ENCODE measurements at places on chromosomes 2 and 18.

DNA sequence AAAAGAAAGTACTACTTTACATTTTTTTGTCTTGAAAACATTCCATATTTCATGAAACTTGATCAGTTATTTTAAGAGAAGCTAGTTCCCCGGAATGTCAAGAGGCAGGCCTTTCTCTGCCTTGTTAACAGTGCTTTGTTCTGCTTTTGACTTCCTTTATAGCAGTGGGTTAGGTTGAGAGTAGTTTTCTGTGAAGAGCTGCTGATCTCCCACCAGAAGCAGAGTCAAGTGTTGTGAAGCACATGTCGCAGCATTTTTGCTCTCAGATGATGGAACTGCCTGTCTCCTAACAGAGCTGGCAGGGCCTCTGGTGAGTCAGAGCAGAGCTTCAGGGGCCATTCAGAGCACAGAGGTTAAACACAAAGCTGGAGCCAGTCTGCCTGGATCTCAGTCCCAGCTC is 871.8 kb downstream of the SLC4A3 start:
- no peak for DNase-seq

- DNase-seq = no peak
These were observed 82.2 kb upstream of the PNPT1 start for GRCh38 chr2:55775828-55776227.

GRCh38 chr18:45365835-45366234 is 249.4 kb upstream of the SLC14A2 start:
- DNase-seq = no peak

- DNase-seq = no peak
These were observed 197.4 kb downstream of the VAPA start for GRCh38 chr18:10111191-10111590.

GRCh38 chr2:45274250-45274926 is 265.1 kb upstream of the SIX2 start:
- peak; percentile 72 for DNase-seq

- no peak for DNase-seq
These were observed 99.4 kb upstream of the ARL5A start for GRCh38 chr2:151927501-151928221.

DNA sequence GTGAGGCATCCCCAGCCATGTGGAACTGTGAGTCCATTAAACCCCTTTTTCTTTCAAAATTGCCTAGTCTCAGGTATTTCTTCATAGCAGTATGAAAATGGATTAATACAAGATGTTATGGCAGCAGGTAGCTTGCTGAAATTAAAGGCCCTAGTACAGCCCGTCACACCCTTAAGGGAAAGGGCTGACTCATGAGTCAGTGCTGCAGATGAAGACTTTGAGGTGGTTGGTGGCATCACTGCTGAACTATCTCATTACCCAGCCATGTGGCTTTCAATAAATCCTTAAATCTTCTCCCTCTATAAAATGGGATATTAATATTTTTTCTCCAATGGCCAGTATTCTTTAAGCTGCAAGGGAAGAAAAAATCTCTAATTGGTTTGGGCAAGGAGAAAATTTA is 226.1 kb upstream of the CCDC68 start:
- DNase-seq = no peak
